Tibial artery (tissue), 4 donors: ENCODE measurements at places on chromosomes 6 and 20.

- no peak for DNase-seq
These were observed 14.0 kb downstream of the COL9A3 start for GRCh38 chr20:62830821-62831220.

DNA sequence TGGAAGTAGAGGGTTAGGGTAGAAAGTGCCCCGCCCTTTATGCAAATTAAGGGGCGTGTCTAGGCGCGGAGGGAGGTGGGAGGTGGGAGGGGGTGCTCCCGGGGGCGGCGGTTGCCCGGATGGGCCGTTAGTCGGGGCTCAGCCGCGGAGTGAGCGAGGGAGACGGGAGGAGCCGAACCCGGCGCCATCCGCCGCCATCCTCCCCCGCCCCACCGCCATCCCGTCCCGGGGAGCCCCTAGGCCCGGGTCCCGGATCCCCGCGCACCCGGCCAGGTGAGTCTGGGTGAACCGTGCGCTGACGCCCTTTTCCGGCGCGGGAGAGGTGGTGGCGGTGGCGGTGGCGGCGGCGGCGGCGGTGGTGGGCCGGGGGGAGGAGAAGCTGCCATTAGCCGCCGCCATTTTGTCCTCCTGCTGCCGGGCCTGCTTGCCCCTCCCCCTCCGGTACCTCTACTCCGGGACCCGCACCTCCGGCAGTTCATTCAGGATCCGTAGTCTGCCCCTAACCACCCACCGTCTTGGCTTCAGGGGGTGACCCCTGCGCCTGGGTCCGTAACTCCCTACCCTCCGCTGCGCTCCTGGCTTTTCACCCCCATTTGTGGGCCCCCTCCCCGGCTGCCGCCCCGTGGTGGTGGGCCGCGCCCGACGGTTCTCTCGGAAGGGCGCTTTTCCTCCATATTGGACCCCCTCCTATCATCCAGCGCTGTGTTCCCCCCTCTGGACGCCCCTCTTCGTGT lies at the start of gene PRRC2A:
Gene PRRC2A (plus strand): TSS at position 130 of the 734 bp plus-strand sequence. CDS start 2,075 bp downstream, outside the sequence.
- peak; percentile 74 for DNase-seq

GRCh38 chr6:131084982-131085381 lies 21.9 kb upstream of the EPB41L2 start:
- no peak for DNase-seq

DNA sequence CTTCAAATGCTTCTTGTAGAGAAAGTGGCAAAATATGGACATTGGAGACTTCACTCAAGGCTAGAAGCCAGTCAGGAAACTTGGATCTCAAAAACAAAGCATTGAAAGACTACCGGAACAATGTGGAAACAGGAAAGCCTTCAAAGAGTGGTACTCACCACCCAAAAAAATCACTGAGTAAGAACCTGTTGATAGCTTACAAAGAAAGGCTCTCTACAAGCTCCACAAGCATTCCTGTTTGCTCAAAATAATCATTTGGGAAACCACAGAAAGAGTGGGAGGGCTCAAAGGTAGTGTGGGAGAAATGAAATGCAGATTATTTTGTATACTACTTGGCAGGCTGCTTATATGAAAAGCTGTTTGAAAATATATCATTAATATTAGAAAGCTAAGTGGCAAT lies 9.5 kb upstream of the DST start:
- no peak for DNase-seq

GRCh38 chr6:30985490-30985889 lies 2.0 kb downstream of the MUC21 start:
- DNase-seq, result no peak

DNA sequence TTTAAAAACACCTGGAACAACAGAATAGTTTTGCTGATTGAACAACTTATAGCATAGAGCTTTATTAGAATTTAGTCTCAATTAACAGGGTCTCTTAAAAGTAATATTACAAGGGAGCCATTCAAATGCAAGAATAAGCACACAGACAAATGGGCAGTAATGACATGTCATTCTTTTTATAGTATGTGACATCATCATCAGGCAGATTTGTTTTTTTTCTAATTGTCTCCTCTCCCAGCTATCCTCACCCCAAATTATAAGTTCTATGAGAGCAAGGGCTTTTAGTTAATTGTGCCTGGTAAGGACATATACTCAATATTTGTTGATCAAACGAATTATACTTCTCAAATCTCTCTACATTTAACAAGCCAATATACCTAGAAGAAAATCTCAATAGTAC lies 11.0 kb downstream of the PGM3 start:
- no peak for DNase-seq

- DNase-seq, result no peak
These were observed 972 bp upstream of the PHF3 start for GRCh38 chr6:63634630-63635029.

DNA sequence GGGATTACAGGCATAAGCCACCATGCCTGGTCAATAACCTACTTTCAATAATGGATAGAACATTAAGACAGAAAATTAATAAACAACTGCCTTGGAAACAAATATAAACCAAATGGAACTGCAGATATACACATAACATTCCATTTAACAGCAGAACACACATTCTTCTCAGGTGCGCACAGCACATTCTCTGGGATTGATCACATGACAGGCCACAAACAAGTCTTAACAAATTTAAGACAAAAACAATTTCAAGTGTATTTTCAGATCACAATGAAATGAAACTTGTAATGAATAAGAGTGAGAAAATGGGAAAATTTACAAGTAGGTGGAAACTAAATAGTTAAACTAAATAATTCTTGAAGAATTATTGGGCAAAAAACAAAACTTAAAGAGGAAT lies 167.9 kb downstream of the TBX18 start:
- no peak for DNase-seq

DNA sequence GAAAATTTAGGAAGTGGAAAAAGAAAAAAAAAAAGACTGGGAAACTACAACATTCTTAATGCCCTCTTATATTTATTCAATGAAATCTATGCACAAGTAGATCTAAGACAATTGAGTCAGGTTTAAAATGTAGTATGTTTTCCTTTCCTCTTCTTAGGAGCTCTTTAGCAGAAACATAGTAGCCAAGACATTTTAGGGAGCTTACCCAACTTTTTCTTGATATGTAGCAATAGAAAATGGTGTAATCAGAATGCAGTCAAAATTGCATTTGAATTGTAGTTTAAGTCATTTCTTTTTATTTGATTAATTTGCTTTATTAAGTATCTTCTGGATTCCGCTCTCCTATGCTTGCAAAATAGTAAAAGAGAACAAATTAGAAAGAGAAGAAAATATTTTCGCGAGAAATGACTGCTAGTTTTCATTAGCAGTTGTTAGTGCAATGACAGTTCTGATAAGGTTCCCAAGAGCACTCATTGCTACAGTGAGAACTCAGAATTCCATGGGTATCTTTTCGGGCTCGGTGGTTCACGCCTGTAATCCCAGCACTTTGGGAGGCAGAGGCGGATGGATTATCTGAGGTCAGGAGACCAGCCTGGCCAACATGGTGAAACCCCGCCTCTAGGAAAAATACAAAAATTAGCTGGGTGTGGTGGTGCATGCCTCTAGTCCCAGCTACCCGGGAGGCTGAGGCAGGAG lies 52.2 kb downstream of the JARID2 start:
- no peak for DNase-seq

GRCh38 chr6:46776070-46776712 lies 17.0 kb upstream of the MEP1A start:
- DNase-seq, result no peak

GRCh38 chr20:35661053-35661452 lies 3.6 kb downstream of the CPNE1 start:
- no peak for DNase-seq

DNA sequence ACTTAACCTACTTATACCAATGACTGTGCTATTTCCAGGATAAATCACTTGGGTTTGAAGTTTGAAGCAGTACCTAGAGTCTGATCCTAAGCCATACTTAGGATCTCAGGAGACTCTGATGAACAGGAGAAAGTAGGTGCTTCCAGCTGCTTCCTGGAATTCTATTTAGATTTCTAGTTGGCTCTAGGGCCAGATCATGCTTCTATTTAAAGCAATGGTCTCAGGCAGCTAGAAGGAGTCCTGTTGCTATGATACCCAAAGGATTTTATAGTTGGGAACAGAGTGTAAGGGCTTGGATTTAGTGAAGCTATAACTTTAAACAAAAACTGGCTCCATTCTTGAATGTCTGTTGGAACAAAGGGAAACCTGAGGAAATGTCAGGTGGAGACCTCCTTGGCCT lies 52.4 kb upstream of the TINAG start:
- DNase-seq, result no peak

DNA sequence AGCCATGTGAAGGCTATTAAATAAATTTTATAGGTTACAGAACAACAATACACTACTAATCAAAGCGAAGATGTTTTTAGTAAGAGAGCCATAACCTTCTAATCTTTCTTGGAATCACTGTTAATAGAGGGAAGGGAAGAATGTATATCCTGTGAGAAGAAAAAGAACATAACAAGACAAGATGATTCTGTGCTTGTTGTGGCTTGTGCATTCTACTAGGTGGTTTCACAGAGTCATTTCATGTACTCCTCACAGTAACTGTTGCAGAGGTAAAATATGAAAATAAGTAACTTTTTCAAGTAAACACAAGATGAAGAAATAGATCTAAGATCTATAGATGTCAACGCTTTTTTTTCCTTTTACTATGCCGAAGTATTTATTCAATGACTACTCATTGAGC lies 116.9 kb upstream of the FAM83B start:
- no peak for DNase-seq

DNA sequence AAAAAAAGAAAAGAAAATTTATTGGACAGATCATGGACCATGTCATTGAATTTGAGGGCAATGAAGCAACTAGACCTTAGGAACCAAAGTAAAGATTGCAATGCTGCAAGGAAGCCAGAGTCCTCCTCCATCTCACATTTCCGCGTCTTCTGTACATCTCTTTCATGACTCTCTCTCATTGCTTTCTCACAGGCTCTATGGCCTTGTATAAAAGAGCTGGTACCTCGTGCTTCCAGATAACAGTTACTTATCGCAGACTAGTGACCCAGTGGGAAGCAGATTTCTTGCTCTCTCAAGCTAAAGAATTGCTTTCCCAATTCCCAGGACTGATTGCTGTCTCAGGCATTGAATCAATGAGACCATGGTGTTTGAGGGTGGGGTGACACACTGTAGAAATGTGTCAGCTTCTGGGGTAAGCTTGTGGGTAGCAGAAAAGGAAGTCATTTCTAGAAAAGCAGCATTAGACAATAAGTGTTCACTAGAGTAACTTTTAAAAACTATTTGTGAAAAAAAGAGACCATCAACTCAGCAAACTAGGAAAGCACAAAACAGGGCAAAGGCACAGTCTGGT lies 635.3 kb downstream of the UTRN start:
- DNase-seq, result no peak

GRCh38 chr6:155014670-155015300 lies 19.7 kb downstream of the TIAM2 start:
- no peak for DNase-seq

- no peak for DNase-seq
These were observed 115.2 kb upstream of the GLP1R start for GRCh38 chr6:38933426-38933825.

DNA sequence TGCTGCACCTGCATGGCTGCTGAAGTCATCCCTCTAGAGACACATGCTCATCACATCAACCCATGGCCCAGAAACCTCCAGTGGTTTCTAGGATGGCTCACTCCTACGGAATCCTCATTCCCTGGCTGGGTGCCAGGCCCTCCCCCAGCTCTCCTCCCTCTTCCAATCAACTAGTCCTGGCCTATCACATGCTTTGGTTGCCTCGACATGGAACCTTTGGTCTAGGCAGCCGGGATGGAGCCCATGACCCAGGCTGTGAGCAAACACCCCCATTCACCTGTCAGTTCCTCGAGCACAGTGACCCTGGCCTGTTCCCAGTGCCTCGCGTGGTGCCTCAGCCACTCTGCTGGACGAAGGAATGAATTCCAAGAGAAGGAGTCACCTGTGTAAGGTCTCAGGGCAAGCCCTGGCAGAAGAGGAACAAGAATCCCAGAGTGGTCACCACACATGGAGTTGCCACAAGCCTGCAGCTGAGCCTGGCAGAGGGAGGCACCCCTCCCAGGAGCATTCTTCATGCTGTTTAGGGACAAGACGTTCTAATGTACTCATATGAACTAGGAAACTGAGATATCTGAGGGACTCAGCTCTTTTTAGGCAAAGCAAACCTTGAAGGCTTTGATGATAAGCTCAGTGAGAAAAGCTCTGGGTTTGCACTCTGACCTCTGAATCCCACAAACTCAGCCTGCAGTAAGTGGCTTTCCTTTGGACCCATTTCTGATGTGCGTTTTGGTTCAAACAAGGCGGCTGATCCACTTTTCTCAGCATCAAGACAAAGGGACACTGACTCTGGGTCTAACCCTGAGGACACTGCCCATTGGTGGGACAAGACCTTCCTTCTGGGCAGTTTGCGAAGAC lies 40.2 kb downstream of the PPP1R3G start:
- DNase-seq, result no peak

DNA sequence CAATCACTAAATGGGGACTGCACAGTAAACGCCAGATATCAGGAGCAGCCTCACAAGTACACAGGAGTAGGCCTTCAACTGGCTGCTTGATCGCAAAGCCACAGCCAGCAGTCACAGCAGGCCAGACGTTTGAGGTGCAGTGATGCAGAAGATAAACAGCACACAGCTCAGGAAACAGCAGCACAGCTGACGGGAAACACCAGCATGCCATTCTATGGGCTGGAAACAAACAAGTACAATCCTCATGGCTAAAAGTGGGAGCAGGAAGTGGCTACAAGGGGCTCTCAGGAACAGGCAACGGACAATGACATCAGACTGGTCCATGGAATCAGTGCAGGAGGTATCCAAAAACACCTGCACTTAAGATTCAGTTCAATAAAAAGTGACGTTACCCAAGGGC lies 111.0 kb downstream of the DTNBP1 start:
- DNase-seq, result no peak

DNA sequence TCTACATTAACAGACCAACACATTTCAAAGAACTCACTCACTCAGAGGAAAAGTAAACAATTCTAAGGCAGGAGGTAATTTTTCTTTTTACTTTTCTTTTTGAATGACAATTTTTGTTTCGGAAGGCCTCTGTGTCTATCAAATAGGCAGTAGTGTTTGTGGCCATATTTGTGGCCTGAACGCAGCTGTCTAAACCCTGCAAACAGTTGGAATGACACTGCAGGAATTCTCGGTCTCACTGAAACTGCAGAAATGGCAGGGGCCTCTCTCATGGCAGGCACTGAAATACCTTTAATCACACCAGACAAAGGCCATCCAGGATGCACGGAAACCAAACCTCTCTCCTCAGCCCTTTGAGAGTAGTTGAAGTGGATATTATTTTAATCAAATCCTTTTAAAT lies 30.4 kb downstream of the FYN start:
- no peak for DNase-seq
